ENCODE measurements at places on chromosomes 3 and 15.
A peak's percentile ranks its signal among the peaks of the same experiment; 100 is the strongest.

GRCh38 chr3:16211176-16211904 lies 36.9 kb downstream of the GALNT15 start:
- DNase-seq: no peak

DNA sequence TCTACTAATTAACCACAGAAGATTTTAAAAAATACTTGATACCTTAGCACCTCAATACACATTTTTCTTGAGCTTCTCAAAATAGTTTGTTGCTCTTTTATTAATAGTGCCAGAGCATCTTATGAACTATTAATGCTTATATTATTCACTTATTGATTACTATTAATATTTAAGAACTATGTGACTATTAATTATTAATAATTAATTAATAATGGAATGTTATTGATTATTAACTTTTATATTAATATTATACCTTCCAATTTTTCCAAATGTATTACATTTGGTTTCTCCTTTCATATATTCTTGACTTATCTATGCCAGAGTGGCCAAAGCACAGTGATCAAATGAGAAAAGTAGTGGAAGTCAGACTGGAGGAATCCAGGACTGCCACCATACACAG lies 138.3 kb downstream of the CCNL1 start:
- DNase-seq: no peak

GRCh38 chr3:38985981-38986380 lies 65.8 kb downstream of the SCN11A start:
- DNase-seq: no peak

DNA sequence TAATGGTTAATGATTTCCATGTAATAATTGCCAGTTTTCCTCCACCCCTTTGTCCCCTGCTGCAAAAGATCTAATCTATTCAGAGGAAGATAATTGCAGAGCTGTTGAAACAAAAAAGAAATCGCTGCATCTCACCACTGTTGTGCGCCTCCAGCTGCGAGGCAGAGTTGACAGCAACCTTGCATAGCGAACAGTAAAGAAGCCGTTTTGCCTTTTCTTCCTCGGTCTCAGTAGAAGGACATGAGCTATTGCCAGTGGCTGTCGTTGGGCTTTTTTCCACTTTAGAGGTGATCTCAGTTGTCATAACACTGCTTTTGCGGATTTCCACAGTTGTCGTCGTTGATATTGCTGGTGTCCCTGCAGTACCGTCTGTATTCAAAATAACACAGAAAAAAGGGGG lies 314.2 kb downstream of the ZNF385D start:
- no peak for DNase-seq

GRCh38 chr15:44441095-44441501 lies 13.7 kb downstream of the CTDSPL2 start:
- no peak for DNase-seq

DNA sequence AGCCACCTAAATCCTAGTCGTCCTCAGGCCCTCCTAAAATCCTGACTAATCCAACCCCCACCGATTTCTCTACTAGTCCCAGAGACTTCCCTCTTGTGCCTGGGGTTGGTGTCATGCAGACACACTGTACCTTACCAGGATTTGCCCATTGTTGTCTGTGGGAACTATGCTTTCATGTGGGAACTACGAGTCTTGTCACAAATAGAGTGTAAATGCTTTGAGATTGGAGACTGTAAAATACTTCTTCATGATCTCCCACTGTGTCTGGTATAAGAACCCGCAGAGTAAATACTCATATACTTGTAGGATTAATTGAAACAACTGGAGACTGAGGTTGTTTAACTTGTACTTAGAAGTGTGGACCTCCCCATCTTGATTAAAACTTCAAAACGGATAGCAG lies 11.2 kb downstream of the B3GNT5 start:
- no peak for DNase-seq

GRCh38 chr3:187706971-187707370 lies 4.6 kb upstream of the RTP2 start:
- no peak for DNase-seq

GRCh38 chr15:100786139-100786531 lies 93.5 kb upstream of the ALDH1A3 start:
- DNase-seq: no peak

DNA sequence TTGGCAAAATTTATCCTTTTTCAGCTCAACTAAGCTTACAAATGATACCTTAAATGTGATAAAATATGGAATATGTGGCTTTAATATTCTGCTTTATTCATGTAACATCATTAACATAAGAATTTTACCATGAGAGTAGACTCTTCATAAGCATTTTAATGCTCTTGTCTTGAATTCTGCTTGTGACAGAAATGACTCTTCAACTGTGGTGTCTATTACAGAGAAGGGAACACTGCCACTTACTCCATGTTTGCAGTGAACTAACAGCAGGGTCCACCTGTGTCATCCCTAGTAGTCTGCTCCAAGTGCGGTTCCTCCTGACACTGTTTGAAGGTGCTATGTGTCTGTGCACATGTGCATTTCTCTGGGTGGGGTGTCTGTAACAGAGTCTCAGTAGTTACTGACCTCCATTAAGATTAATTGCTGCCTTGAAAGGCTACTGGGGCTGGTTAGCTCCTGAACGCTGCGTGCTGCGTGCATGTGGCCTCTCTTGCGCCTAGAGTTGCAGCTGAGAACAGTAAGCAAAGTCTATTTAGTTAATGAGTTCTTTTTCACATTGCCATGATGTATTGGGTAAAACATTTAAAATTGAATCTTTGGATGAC lies 8.3 kb downstream of the LSM3 start:
- no peak for DNase-seq

GRCh38 chr3:107857854-107858253 lies 233.0 kb downstream of the CD47 start:
- DNase-seq: no peak

DNA sequence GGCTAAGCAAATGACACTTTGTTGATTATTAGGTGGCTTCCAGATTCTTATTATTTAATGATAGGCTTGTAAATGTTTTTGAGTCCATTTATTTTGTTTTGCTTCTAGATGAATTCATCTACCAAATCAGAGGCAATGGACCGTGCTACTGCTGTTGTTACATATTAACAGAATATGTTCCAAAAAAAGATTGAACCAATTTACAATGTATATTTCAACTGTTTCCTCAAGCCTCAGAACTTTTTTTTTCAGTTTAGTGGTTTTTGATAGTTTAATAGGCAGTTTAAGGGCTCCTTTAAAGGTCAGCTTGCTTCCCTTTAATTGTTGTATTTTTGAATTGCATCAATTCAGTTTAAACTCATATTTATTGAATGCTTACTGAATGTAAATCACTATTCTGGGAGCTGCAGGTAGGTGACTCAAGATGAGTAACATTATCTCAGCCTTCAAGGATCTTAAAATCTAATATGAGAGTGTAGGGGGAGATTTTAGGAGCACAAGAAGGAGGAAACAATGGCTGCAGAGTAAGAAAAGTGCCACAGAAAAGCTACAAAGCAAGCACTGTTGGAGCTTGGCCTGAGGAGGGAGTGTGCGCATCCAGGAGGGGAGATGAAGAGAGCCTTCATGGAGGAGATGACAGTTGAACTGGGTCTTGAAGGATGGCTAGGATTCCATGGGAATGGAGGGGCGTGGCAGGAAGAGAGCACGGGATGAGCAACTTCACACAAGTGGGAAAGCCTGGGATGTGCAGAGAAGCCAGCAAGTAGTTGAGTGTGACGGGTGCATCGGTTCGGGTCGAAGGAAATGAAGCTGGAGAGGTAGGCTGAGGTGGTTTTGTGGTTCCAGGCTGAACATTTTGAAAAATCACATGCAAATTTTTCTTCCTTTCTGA lies 14.7 kb downstream of the MAP2K1 start:
- peak; percentile 51 for DNase-seq

DNA sequence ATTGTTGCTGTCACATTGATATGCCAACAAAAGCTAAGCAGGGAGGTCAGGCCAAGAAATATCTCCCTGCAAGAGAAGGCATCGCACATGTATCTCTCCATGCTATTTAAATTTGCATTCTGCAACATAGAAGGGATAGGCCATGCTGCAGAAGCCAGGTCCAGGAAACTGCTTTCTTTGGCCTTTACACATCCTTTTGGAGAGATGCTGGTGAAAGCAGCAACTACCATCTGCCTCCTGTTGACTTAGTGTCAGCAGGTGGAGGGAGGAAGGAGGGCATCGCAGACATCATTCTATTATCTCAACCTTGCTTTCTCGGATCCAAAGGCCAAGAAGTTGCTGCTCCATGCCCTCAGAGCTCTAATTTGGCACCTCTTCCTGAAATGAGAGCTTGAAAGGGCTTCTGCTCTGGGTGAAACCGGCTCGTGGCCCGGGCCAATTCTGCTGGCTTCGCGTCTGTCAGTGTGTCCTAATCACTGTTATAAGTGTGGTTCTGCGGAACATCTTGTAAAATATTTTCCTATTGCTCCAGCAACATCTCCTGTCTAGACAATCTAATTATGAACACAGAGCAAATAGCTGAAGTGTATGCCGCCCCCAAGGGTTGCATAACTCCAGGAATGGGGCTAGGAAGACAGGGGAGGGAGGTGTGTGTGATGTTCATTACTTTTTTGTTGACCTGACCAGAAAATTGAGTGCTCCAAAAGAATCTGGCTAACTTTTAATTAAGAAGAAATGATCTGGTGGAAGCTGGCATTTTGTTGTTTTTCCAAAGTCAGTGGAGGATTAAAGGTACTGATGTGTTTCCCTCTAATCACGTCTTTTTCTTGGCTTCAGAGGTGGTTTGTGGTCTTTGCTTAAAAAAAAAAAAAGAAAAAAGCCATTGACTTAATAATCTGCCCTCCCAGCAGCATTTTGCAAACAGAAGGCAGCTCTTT lies 89.1 kb downstream of the TPRG1 start:
- no peak for DNase-seq

DNA sequence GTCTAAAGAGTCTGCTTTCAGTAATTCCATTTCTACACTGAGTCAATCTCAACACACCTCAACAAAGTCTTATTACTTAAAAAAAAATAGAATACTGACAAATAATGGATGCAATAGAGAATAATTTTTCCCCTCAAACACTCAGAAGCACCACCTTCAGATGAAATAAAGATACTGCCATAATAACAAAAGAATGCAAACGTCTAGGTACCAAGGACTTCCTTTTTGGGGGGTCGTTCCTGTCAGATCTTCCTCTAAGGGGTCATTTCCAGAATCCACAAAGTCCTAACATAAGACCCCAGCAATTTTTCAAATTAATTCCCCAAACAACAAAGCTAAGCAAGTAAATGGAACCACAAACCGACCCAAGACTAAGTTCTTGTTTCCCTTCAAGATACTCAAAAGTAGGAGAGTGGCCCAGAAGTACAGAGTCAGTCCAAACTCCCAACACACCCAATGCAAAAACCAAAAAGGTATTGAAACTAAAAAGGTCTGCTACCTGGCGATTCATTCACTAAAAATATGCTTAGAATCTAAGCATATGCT lies 1.3 kb downstream of the RYK start:
- no peak for DNase-seq

DNA sequence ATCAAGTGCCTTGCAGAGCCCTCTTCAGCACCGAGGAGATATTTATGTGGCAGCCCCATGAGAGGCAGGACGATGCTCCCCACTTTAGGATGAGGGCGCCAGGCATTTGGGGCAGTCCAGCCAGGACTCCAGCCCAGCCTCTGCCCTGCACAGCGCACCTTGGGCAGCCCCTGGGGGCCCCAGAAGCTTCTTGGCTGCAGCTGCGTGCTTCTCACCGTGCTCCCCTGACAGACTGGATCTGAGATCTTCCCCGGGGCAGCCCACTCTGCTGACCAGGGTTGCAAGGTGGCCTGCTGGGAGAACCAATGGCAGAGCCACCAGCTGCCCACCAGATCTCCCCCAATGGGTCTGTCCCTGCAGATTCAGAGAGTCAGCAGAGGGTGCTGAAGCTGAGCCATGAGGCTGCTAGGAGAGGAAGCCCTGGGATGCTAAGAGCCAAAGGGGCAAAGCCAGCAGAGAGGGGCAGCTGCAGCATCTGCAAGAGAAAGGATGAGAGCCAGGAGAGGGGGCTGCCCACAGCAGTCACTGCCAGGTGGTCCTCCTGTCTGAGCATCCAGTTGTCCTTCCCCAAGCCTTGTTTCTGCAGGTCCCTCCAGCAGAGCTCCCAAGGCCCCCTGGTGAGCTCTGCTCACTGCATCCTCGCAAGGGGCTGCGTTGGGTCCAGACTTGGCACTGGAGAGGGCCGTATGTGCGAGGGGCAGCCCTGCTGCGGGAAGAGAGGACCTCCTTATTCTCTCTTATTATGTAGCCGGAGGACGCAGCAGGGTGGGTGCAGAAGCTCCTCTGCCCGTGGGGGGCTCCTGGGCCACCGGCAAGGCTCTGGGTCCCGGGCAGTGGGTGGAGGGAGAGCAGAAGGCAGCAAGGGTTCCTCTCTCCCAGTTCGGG lies 14.7 kb upstream of the KLF13 start:
- DNase-seq: peak; percentile 3

- peak; percentile 54 for DNase-seq
These were observed 18.9 kb upstream of the COPG1 start for GRCh38 chr3:129230311-129231019.

GRCh38 chr3:99751649-99752048 lies 66.0 kb upstream of the CMSS1 start:
- no peak for DNase-seq

- no peak for DNase-seq
These were observed 114.8 kb downstream of the FILIP1L start for GRCh38 chr3:99999536-99999935.

DNA sequence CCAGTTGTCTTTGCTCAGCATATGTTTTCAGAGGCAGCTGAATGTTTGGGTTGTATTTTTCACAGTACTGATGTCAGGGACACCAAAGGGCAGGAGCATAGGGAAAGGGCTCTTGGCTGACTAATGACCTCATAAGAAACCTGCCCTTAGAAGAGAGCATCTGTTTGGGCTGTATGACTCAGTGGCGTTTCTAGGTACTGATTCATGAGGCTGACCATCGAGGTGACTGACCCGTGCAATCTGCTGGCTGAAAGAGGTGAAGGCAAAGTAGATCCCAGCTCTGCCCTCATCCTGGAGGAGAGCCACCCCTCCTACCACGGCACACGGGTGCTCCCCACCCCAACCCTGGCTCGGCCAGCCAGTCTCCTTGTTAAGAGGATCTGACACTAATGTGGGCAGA lies 8.3 kb downstream of the LMCD1 start:
- DNase-seq: no peak

DNA sequence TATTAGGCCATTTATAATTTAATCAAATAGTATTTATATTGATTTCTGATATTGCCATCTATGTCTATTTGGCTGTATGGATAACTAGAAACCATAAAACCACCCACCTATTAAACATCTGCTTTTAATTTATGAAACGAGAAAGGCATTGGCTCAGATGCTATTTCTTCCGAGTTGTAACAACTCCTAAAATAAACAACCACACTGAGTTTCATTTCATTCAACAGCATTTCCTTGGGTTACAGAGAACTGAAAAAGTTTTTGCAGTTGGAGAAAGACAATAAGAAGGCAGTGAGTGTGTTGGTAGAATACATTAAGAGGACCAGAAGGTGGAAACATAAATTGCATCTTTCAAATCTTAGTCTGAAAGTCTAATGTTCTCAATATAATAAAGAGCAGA lies 79.1 kb downstream of the AQR start:
- no peak for DNase-seq

Data from activated naive CD4-positive, alpha-beta T cell treated with anti-CD3 and anti-CD28 coated beads for 36 hours (primary cell).